ENCODE measurements at places on chromosomes 11 and 22. TPM values are rescaled to one million over a fixed set of nuclear protein-coding genes. Genes with fewer than 3 reads are reported as not detected.
A peak's percentile ranks its signal among the peaks of the same experiment; 100 is the strongest.

- DNase-seq = no peak
These were observed 5.0 kb downstream of the NFAM1 start for GRCh38 chr22:42427167-42427566.

GRCh38 chr11:96161307-96162089 is 181.5 kb downstream of the MAML2 start:
- no peak for DNase-seq

- DNase-seq = no peak
These were observed 859 bp upstream of the FGF19 start for GRCh38 chr11:69704508-69705253.

DNA sequence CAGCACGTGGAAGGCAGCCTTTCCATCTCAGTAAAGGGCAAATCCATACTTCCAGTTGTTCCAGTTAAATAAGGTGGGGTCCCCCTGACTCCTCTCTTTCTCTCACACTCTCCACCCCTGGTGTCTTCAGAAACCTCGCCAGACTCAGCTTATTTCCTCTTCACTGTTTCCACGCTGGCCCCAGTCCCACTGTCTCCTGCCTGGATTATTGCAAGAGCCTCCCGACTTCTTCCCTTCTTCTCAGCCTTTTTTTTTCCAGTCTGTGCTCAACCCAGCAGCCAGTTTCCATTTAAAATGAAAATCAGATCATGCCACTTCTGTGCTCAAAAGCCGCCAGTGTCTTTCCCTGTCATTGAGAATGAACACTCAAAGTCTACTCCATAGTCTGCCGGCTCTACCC is 131.4 kb downstream of the PKNOX2 start:
- no peak for DNase-seq

CARD16 gene
- total RNA-seq = 0.50 TPM

GRCh38 chr11:123822032-123822431 is 15.9 kb upstream of the OR6M1 start:
- DNase-seq = peak; percentile 2

DNA sequence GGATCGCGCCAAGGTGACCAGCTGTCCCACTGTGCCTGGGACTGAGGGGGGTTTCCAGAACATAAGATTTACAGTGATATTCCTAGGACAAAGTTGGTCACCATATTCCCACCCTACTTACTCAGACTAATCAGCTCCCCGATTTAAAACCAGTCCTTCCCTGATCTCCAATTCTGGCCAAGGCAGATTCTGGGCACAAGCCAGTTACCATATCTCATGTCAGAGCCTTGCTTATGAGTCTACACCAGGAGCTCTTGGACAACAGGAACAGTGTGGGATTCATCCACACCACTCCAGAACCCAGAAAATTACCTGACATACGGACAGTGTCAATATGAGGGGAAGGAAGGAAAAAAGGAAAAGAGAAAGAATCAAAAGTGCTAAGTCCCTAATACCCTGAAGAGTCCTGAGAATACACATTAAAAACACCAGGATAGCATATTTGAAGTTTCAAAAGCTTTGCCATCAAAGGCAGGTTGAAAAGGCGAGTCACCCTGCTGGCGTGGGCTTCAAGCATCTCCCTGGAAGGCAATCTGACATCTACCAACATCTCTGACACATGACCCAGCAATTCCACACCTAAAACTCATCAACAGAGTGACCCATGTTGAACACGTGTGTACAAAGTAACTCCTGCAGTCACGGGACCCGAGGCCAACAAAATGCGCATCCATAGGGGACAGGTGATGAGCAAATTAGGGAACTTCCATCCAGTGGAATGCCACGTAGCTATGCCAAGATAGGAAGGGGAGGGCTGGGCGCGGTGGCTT is 8.0 kb upstream of the IL2RB start:
- peak; percentile 33 for DNase-seq

PRPF19 gene
- total RNA-seq = 32.6 TPM

GALNT18 gene
- 15.6 TPM for total RNA-seq

GRCh38 chr11:130514851-130515250 is 66.4 kb downstream of the ADAMTS15 start:
- no peak for DNase-seq

GRCh38 chr11:120068114-120068573 is 69.8 kb downstream of the TRIM29 start:
- DNase-seq = peak; percentile 48

DNA sequence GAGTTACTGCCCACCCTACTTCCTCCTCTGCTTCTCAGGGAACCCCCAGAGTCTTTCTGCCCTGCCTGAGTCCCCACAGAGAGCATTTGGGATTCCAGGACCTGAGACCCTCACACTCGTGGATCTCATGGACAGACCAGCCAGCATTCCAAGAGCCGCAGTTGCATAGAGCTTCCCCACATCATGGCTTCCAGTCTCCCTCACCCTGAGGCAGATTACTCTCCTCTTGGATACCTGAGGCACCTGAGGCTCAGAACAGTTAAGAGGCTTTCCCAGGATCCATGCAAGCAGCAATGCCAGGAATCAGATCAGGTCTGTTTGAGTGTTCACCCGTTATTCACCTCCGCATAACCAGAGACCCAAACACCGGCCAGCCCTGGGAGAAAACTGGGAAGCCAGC is 102.2 kb downstream of the TRIM29 start:
- no peak for DNase-seq

PPP2R5B gene
- 22.9 TPM for total RNA-seq

SNRPD3 gene
- total RNA-seq = 255 TPM

DNA sequence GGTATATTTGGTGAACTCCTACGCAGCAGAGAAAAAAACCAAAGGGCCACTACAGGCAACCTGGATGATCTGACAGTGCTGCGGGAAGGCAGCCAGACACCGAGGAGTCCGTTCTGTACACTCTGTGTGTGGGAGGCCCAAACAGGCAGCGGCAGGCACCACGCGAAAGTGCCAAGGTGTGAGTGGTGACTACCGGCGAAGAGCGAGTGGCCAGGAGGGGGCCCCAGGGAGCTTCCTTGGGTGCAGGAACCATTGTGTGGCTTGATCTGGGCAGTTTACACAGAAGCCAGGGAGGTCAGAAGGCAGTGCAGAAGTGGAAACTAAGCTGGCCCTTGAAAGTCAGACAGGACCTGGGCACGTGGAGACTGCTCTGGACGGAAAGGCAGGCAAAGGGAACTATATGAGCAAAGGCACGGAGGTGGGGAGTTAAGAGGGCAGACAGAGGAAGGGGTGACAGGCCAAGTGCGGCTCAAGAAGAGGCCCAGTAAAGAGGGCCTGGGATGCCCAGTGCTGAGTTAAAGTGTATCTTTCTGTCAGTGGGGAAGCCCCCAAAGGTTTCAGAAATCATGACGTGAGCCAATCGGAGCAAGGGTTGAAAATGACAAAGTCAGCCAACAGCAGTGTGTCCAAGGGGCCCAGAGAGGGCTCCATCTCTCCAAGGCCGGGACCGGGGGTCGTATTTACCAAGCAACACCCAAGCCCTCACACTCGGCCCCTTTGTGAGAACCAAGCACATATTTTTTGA is 10.6 kb downstream of the TMEM184B start:
- DNase-seq = no peak

OR52E2 gene
- total RNA-seq = not detected

TREH gene
- total RNA-seq = not detected

DNA sequence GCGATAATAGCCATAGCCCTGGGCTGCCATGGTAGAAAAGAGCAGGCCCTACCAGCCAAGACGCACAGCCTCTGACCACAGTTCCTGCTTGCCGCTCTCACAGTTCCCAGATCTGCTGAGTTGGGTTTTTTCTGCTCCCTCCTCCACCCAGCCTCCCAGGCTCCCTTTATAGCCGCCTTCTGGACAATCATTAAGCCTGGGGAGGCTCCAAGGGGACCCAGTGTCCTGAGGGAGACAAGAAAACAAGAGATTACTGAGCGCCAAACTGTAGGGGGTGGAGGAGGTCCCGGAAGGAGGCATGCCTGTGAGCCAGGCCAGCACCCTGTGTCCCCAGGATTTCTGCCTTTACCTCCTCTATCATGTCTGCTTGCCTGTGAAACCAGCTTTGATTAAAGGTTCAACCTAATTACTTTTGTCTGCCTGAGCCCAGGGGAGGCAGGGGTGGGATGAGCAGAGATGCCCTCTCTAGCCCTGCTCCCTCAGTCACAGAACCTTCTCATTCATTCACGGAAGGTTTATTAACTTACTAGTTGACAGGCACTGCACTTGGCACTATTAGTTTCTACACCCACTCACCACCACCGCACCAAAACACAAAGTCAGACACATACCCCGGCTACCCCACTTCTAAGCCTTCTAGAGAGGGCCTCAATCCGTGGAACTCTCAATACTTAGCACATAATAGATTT is 1.2 kb downstream of the SLC37A4 start:
- DNase-seq = peak; percentile 92

GRCh38 chr11:64234647-64235379 is 429 bp downstream of the VEGFB start:
- DNase-seq = no peak

DNA sequence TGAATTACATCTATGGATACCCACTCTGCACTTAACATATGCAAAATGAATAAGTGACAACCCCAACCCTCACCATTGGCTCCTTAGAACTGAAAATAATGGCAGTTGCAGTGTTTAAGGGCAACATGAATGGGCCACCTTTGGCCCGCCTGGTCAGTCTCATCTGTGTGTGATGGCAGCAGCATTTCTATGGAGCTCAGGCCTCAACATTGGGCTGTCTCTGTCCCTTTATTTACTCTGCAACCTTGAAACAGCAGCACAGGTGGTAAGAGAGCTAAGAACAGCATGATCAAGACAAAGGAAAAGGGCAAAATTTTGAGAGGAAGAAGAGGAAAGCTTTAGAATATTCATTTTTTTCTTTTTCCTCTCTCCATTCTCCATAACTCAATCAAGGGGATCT is 38.3 kb upstream of the TMEM135 start:
- no peak for DNase-seq

DNA sequence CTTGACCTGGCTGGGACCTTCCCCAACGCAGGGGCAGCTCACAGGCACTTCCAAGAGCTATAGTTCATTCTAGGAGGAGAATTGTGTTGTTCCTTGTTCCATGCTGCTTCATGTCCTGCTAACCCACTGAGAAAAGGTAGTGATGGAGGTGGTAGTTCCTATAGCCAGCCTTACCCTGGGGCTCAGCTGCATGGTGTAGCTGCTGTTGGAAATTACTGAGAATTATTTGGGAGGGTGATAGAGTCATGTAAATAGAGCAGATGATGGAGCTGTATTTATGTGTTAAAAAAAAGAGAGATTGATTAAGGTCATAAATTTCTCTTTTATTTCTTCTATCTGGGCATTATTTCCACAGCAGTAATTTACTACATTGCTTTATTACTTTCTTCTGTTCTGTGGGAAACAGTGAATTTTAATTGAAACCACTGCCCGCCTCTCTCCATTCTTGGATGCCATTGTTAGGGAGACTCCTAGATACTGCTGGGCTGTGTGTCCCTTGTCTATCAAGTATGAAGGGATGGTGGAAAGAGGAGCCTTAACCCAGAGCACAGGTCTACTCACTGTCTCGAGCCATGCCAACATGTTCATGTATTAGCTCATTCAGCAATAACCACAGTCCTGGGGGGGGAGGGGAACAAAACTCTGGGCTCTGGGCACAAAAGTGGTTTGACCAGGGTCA is 309.2 kb downstream of the FAT3 start:
- DNase-seq = no peak

MRGPRX3 gene
- total RNA-seq = not detected

PTPRJ gene
- 214 TPM for total RNA-seq

PARVG gene
- total RNA-seq = not detected

OSBPL5 gene
- total RNA-seq = 11.3 TPM

DNA sequence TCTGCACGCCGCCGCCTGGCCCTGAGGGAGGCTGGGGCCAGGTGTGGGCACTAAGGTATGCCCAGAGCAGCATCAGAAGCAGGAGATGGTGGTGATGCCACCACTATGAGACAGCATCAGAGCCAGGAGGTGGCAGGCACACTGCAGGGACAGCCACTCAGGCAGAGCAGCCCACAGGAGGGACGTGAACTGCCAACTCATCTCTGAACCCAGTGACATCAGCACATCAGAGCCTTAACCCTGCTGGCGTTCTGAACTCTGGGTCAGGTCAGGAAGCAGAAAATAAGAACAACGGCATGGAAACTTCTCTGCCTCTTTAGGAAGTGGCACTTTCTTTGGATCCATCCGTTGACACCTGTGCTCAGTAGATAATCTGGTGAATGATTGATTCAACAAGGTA is 14.7 kb upstream of the IFT27 start:
- no peak for DNase-seq

APOBEC3B gene
- 0.15 TPM for total RNA-seq

DNA sequence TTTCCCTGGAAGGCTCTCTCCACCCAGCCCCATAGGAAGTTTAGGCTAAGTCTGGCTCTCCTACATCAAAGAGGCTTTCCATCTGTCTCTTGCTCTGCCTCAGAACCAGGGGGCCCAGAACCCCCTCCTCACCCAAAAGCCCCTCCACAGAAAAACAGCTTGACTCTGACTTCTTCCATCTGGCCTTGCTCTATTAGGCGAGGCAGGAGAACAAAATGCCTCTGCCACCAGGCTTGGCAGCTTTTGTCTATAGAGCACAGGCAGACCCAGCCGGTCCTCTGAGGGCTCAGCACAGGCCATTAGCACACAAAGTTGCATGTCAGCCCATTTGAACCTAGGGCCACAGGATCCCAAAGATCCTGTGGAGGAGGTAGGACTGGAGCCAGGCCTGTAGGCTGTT is 75.7 kb upstream of the SUSD2 start:
- DNase-seq = no peak

GRCh38 chr11:82807646-82808045 is 74.0 kb upstream of the FAM181B start:
- DNase-seq = no peak

DNA sequence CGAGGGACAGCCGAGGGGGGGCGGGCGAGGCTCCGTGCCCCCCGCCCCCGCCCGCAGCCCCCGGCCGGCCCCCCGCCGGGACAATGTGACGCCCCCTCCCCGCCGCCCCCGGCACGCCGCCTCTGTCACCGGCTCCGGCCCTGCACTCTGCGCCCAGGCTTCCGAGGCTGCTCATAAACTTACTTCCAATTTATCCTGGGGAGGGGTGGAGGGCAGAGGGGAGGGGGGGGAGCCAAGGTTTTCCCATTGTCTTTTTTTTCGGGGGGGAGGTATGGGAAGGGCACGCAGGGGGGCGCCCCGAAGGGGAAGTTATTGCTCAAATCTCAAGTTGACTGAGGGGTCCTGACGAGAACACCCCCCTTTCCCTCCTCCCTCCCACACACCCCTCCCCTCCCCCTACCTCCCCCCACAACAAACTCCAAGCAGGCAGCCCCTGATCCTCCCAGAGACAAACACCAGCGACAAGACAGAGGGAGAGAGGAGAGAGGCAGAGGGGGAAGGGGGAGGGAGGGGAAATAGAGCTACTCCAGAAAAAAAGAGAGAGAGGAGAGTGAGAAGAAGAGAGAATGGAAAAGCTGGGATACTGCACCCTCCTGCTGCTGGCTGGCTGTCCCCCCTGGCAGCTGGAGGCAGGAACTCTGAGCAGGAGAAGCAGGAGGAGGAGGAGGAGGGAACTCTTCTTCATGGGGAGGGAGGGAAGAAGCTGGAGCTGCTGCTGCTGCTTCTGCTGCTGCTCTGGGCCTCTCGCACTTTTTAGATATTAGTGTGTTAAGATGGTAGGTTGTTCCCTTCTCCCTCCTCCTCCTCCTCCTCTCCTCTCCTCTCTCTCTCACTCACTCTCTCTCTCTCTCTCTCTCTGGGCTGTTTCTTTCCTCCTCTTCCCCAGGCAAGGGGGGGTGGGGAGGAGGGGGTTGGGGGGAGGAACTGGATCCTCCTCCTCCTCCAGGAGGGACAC is 631 bp downstream of the PHF21A start:
- peak; percentile 59 for DNase-seq

Data from renal cortical epithelial cell (primary cell).